Suppressor macrophage treated with lipopolysaccharide for 4 hours (primary cell): ENCODE measurements at places on chromosomes 11 and 22.
A peak's percentile ranks its signal among the peaks of the same experiment; 100 is the strongest.

DNA sequence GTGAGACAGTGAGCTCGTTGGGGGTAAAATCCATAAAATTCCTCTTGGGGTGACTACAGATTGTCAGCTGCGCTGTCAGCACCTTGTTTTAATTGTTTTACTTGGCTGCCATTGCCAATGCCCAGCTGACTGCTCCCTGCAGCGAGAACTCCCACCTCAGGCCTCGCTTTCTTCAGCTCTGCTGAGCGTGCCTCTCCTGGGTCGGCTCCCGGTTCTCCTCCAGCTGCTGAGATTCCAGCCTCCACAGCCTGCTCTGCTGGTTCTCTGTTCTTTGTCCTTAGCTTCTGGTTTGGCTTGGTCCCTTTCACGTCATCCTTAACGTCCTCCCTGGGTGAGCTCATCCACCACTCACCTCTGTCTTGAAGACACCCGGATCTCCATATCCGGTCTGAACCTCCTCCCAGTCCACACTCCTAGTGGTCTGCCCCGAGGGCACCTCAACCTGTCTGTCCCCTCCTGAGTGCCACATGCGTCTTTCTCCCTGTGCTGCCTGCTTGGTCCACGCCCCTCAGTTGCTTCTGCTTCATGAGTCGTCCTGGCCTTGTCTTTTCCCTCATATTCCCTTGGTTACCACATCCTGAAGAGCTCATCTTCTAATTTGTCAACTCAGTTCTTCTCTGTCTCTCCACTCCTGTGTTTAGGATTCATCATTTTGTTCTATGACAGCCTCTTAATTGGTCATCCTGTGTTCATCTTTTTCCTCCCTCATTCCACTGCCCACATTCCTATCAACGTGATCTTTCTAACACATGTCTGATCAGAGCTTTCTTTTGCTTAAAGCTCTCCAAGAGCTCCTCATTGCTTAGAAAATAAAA lies 35.6 kb downstream of the BMAL1 start:
- DNase-seq = no peak

- DNase-seq = peak; percentile 62
These were observed 28.2 kb downstream of the KCTD17 start for GRCh38 chr22:37079668-37080171.

- DNase-seq = no peak
These were observed 723 bp downstream of the FOXRED2 start for GRCh38 chr22:36505998-36506635.

GRCh38 chr11:133476570-133477250 lies 55.6 kb downstream of the OPCML start:
- no peak for DNase-seq

DNA sequence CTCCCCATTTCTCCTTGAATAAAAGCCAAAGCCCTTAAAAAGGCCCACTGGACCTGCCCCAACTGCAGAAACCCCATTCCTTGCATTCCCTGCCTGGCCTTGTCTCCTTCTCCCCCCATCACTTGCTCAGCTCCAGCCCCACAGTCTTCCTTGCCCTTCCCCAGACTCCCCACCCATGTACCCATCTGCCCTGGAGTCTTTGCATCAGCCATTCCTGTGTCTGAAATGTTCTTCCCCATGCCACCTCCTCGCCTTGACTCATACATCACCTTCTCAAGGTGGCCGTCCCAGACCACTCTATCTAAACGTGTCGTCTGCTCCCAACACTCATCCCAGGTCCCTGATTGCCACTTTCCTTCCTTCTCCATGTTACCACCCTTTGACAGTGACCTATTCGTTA lies 77.4 kb upstream of the SHANK2 start:
- DNase-seq = no peak

- DNase-seq = no peak
These were observed 102.2 kb downstream of the NAT10 start for GRCh38 chr11:34207487-34208180.

- no peak for DNase-seq
These were observed 22.7 kb downstream of the EFCAB6 start for GRCh38 chr22:43789452-43789851.
